ENCODE measurements at places on chromosomes 2 and 18. TPM values are rescaled to one million over a fixed set of nuclear protein-coding genes. Genes with fewer than 3 reads are reported as not detected.

GRCh38 chr18:46477425-46478011, 179.5 kb downstream of the LOXHD1 start:
- DNase-seq, result no peak

- no peak for DNase-seq
Measured at GRCh38 chr2:134917888-134918525, 615 bp upstream of the CCNT2 start.

- DNase-seq, result no peak
Measured at GRCh38 chr2:201139836-201140604, 24.1 kb downstream of the CFLAR start.

Gene WDCP
- 7.7 TPM for total RNA-seq

Measured in fibroblast of villous mesenchyme (primary cell).